ENCODE measurements at places on chromosomes 3 and 15. TPM values are rescaled to one million over a fixed set of nuclear protein-coding genes. Genes with fewer than 3 reads are reported as not detected.

DNA sequence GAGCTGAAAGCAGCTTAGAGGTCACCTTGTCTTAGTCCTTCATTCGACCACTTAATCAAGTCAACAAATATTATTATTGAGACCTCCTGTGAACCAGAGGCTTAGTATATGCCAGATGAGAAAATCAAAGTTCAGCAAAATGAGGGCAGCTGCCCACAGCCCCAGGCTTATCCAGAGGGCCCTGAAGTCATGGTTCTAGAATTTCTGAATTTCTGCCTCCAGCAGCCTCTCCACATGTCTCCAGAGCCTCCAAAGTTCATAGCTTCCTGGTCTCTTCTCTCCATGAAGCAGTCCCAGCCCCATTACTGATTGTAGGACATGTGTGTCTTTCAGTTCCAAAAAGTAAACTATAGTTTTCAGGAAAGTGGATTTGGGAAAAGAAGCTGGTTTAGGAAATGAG is 96.9 kb upstream of the TSC22D2 start:
- no peak overlapping the region for H3K4me3 ChIP-seq
- peak overlapping the region; percentile 57 for H3K27ac ChIP-seq
- no peak for DNase-seq
- no peaks in the 10 kb centered on the region for H3K27me3 ChIP-seq

DNA sequence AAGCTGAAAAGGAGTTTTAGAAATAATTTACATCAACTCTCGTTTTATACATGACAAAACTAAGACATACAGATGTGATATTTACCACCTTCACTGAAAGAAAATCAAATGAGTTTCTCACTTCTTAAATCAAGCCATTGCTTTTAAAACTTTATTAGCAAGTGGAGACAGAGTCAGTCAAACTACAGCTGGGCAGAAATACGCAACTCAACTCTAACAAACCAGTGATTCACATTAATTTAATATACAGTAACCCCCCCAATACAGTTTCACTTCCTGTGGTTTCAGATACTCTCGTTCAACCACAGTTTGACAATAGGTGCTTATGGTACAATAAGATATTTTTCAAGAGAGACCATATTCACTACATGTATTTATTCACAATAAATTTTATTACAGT is 477.1 kb downstream of the MAGI1 start:
- DNase-seq, result no peak
- no peak overlapping the region for H3K27ac ChIP-seq
- H3K4me1 ChIP-seq, result peaks cover 5% of the 10 kb centered on the region
- no peaks in the 10 kb centered on the region for H3K27me3 ChIP-seq
- H3K4me3 ChIP-seq, result no peak overlapping the region
- H3K36me3 ChIP-seq, result no peaks in the 10 kb centered on the region

DNA sequence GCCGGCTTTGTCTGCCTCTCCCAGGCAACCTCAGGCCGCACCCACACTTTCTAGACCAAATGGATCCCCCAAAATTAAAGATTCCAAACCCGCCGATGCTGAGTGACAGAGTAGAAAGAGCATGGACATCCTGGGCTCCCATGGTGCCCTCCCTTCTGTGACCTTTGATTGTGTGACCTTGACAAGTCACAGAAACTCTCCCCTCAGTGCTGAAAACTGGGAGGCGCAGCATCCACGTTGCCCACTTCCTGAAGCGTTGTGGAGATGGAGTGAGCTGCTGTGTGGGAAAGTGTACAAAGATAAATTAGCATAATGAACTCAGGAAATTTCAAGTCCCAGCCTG is 74.4 kb upstream of the MFGE8 start:
- no peak overlapping the region for H3K4me3 ChIP-seq
- H3K36me3 ChIP-seq, result no peaks in the 10 kb centered on the region
- H3K27me3 ChIP-seq, result no peaks in the 10 kb centered on the region
- no peak for DNase-seq

- no peak overlapping the region for H3K4me3 ChIP-seq
- H3K27me3 ChIP-seq, result no peaks in the 10 kb centered on the region
Measured at GRCh38 chr15:88399021-88399685, 68.0 kb downstream of the MRPL46 start.

GRCh38 chr3:105956306-105956705 is 87.5 kb upstream of the CBLB start:
- no peaks in the 10 kb centered on the region for H3K36me3 ChIP-seq
- DNase-seq, result no peak

GRCh38 chr3:184659797-184660301 is 52.0 kb downstream of the MAGEF1 start:
- H3K4me3 ChIP-seq, result no peak overlapping the region
- H3K27ac ChIP-seq, result peak overlapping the region; percentile 85
- peaks cover 50% of the 10 kb centered on the region for H3K4me1 ChIP-seq

DNA sequence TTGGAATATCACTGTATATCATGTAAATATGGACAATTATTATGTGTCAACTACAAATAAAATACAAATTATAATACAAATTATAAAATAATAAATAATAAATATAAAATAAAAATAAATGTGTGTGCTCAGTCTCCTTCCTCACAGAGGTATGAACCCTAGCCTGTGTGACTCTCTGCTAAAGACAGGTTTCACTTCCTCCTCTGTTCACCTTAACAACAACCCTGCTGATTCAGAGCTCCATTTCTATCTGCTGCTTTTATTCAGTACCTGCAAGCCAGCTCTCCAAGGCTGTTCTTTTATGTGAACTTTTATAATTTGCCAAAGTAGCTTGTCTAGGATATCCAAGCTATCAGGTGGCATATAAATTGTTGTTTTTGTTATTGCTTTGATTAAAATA is 610.7 kb upstream of the GRM7 start:
- H3K4me3 ChIP-seq, result no peak overlapping the region
- no peak overlapping the region for H3K27ac ChIP-seq
- no peaks in the 10 kb centered on the region for H3K27me3 ChIP-seq

DNA sequence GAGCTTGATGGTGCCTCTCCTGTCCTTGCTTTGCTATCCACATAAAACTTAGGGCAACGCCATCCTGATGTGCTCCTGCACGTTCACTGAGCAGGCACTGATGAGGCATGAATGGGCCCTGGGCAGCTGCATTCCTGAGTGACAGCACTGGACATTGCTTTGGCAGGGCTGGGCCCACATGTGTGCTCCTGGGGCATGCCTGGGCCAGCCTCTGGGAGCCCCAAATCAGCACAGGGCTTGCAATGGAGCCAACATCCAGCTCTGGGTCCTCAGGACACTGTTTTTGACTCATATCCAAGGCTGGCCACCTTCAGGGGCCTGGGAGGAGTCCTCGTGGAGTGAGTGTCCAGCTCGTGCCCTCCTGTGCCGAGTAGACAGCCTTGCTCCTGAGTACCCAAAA is 5.9 kb upstream of the TKT start:
- H3K27ac ChIP-seq, result no peak overlapping the region
- no peak overlapping the region for H3K4me3 ChIP-seq
- DNase-seq, result no peak
- peaks cover 35% of the 10 kb centered on the region for H3K4me1 ChIP-seq
- no peaks in the 10 kb centered on the region for H3K27me3 ChIP-seq
- H3K36me3 ChIP-seq, result no peaks in the 10 kb centered on the region

GRCh38 chr3:134871818-134872217 is 76.8 kb downstream of the EPHB1 start:
- no peaks in the 10 kb centered on the region for H3K27me3 ChIP-seq
- H3K4me1 ChIP-seq, result no peaks in the 10 kb centered on the region

GRCh38 chr3:142886940-142887339 is 1.9 kb downstream of the PCOLCE2 start:
- no peak for DNase-seq
- peaks cover 10% of the 10 kb centered on the region for H3K4me1 ChIP-seq
- no peaks in the 10 kb centered on the region for H3K36me3 ChIP-seq
- no peaks in the 10 kb centered on the region for H3K27me3 ChIP-seq

SQOR gene
- 21.6 TPM for total RNA-seq

SNX22 gene
- 0.31 TPM for total RNA-seq

DLL4 gene
- 0.39 TPM for total RNA-seq

DRD3 gene
- total RNA-seq, result not detected

CELSR3 gene
- 7.4 TPM for total RNA-seq

SCAMP5 gene
- 24.1 TPM for total RNA-seq

IL20RB gene
- total RNA-seq, result not detected

CIDEC gene
- total RNA-seq, result not detected

ADGRG7 gene
- not detected for total RNA-seq

SLC38A3 gene
- total RNA-seq, result 3.9 TPM
